ENCODE measurements at places on chromosomes 16 and 17. TPM values are rescaled to one million over a fixed set of nuclear protein-coding genes. Genes with fewer than 3 reads are reported as not detected.

- peak; percentile 8 for DNase-seq
Observed at GRCh38 chr17:14201021-14201987, 35.4 kb downstream of the CDRT15 start.

DNA sequence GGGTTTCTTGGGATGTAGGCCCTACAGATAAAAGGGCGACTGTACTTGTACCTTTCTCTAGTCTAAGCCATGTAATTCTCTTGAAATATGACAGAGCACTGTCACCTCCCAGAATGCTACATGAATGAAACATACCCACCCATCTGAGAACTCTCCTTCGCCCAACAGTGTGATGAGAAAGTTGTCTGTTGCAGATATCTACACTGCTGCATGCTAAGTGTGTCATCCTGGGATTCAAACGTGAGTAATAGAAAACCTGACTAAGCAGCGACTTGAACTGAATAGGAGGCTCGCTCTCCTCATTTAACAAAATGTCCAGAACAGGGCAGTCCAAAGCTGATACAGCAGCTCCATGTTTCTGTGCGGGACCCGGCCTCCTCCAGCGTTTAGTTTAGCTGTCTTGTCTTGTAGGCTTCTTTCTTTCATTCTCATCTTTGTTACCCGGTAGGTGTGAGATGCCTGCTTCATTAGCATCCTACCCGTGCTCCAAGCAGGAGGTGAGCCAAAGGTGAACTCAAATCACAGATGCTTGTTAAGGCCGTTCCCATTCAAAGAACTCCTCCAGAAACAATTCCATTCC, 211.9 kb downstream of the PRKCA start:
- peak; percentile 81 for DNase-seq

- DNase-seq: peak; percentile 68
Observed at GRCh38 chr17:5078106-5079028, at the start of gene ZFP3. Gene ZFP3 (plus strand): TSS chr17:5078467. CDS start chr17:5091505, 13,038 bp downstream.

- DNase-seq: no peak
Observed at GRCh38 chr17:44354582-44355561, 8.8 kb downstream of the FAM171A2 start.

DNA sequence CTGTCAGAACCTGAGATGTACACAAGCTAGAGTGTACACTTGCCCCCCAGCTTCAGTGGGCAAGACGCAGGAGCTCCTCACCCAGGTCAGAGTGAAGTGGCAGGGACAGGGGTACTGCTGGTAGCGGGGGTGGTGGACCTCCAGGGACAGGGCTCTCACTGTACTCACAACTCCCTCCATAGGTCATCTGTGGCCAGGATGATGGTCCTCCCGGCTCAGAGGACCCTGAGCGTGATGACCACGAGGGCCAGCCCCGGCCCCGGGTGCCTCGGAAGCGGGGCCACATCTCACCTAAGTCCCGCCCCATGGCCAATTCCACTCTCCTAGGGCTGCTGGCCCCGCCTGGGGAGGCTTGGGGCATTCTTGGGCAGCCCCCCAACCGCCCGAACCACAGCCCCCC, 2.7 kb downstream of the NXPH3 start:
- DNase-seq: no peak

- DNase-seq: no peak
Observed at GRCh38 chr16:8708536-8708935, 34.1 kb downstream of the ABAT start.

DNA sequence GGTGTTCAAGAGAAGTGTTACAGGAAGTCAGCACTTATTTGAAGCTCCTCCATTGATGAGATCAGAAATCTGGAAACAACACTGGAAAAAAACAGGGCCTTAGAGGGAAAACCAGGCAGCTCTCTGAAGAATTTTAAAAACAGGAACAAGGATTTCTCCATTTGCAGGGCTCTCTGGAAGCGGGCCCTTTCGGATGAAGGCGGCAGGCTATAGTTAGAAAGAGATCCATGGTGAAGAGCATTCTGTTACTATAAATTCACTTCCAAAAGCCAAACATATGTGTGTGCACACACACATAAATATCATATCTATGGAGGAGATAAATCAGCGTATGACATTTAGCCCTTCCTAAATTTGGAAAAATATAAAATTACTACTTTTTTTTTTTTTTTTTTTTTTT, 42.6 kb upstream of the GRIN2A start:
- DNase-seq: no peak

DNA sequence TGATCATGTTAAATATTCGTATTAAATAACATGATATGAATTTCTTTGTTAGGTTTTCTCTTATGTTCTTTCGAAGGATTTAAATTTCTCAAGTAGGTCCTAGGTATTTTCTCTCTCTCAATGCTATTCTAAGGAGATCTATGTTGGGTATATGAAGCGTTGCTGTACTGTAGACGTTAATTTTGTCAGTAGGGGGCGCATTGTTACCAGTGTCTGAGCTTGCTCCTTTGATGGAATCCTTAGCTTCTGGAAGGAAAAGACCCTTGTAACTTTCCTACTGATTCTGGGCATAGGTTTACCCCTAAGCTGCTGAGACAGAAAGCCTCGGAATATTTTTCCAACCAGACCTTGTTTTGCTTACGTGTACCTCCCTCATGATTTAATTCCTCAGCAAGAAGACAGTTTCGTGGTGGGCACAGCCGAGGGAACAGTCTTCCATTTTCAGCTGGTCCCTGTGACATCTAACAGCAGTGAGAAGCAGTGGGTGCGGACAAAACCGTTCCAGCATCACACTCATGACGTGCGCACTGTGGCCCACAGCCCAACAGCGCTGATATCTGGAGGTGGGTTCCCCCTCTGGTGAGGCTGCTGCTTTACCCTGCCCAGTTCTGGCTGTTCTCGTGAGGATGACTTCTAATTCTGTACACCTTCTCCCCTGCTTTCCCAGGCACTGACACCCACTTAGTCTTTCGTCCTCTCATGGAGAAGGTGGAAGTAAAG, 17.9 kb downstream of the UTP4 start:
- DNase-seq: peak; percentile 81

DNA sequence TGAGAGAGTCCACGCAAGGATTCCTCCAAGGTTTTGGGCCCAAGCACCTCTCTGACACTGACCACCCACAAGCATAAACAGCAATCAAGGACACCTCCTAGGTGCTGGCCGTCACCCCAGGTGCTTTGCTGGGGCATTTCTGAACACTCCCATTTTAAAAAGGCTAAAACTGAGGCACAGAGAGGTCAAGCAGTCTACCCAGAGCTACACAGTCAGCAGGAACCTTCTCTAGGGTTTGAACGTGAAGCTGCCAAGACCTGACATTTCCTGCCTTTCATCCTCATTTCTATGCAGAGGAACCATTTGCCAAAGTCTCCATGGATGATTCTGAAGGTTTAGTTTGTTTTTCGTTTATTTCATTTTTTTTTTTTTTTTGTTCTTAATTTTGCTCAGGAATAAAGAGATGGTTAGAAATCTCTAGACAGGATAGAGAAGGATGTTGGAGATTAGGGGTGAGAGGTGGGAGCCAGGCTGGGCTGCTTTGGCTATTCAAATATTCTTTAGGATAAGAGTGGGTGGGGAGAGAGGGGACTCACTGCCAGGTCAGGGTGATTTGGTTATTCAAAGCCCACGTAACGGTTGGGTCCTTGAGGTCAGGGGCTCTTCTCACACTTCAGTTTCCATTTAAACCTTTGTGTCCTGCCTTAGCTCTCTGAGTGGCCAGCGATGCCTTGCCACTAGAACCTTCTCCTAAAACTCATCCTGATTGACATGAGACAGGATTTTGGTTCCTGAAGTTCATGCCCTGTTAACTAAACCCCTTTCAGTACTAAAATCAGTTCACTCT, 6.2 kb downstream of the PLCG2 start:
- DNase-seq: no peak

DNA sequence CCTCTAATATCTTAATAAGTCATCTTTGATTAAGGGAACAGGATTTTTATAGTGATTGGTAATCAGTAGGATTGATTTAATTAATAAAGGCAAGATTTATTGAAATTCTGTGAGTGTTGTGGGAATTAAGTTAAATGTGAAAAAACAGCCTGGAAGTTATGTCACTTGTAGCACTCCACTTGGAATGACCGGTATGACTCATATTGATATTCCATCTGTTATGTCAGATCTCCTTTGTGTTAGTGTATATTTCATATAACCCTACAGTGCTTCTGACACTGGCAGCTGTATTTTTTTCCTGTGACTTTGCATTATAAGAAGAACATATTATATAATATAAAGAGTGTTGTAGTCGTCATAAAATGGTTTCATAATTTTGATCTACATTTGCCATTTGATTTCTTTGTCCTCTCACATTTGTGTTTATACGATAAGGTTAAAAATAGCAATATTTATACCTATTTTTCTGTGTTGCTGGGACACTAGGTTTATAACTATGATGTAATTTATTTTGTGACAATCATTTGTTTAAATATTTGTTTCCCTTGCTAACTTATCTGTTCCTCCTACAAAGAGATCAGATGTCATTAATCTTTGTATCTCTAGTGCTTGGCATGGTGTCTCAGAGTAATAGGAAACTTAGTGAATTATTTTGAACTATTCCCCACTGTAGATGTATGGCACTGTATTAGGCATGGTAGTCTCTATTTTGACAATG, 249.0 kb downstream of the BCAS3 start:
- peak; percentile 47 for DNase-seq

GRCh38 chr16:84594725-84595038, 23.2 kb downstream of the COTL1 start:
- no peak for DNase-seq

DNA sequence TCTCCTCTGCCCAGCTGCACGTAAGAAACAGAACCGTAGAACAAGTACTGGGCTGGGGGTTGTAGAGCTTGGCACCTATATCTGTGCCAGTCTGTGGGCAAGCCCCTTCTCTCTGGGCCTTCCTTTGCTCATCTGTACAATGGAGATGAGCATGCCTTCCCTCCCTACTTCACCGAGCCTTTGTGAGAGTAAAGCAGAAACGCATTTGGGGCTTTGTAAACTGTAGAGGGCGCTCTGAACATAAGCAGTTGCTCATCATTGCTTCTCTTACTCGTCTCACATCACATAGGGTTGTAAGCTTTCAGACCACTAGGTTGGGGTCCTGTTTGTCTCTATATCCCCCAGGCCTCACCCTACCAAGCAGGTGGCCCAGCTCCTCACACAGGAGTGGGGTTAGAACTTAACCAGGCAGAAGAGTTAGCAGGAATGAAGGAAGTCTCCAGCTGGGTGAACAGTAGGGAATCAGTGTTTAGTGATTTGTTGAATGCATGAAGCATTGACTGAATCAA, 15.1 kb downstream of the SAMD14 start:
- peak; percentile 70 for DNase-seq

DNA sequence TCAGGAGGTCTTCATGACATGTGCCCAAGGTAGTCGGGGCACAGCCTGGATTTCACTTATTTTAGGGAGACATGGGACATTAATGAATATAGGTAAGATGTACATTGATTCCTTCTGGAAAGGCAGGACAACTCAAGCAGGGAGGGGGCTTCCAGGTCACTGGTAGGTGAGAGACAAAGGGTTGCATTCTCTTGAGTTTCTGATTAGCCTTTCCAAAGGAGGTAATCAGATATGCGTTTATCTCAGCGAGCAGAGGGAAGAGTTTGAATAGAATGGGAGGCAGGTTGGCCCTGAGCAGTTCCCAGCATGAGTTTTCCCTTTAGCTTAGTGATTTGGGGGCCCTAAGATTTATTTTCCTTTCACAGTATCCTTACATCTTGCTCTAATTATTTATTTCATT, 443.8 kb upstream of the EEF2KMT start:
- DNase-seq: no peak

The ZNF652 gene
- polyA plus RNA-seq: 3.6 TPM

- DNase-seq: no peak
Observed at GRCh38 chr17:41800601-41801373, 11.0 kb downstream of the P3H4 start.

The TSPOAP1 gene
- 1.2 TPM for polyA plus RNA-seq

Measured in IMR-90 (cell line).